Cardiac muscle cell (in vitro differentiated cells and primary cell): ENCODE measurements at places on chromosomes 6 and 20.
A peak's percentile ranks its signal among the peaks of the same experiment; 100 is the strongest.

GRCh38 chr6:66962082-66962481 lies 1255.1 kb upstream of the EYS start:
- no peak for DNase-seq

DNA sequence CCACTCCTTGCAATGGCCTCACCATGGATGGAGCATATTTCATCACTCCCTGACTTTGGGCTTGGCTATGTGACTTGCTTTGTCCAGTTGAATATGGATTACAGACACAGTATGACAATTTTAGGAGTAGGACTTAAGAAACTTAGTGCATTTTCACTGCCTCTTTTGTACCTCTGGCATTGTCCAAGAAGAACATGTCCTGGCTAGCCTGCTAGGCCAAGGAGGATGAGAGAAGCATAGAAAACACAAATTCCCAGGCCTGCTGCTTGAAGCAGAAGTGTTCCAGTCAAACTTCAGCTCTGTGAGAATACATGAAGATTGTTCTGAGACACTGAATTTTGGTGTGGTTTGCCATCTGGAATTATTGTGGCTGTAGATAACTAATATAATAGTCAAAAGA lies 3.1 kb upstream of the MCHR2 start:
- DNase-seq, result no peak

DNA sequence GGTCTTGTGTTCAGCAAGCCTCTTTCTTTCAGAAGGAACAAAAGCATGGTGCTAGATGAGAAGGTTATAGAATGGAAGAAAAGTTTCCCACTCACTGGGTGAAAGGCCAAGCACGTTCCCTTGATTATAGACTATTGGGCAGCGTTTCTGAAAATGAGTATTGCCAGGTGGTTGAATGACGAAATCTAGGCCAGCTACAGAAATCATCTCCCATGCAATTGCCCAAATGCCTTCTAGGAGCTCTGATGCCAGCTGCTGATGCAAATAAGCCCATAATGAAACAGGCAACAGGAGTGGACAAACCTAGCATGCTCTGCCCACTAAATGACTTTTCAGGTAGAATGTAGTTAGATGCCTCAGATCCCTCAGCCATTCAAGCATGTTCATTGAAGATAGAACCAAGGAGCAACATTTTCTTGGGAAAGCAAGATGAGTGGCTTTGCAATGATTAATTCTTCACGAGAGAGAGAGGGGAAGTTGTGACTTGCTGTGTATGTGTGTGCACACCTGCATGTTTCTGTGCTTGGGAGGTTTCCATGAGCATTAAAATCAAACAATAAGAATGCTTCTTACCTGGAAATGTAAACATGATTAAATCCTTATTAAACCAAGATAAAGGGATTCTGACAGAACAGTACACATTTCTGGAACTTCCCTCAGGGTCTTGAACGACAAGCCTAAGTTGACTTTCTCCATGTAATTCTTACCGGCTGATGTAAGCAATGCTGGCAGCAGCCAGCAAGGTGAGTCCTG lies 43.6 kb downstream of the ADTRP start:
- DNase-seq, result no peak

- DNase-seq, result no peak
These were observed 2.7 kb upstream of the ASXL1 start for GRCh38 chr20:32355417-32355841.

GRCh38 chr20:25044261-25044560 lies 13.7 kb downstream of the ACSS1 start:
- DNase-seq, result no peak

- no peak for DNase-seq
These were observed 10.6 kb downstream of the COL9A3 start for GRCh38 chr20:62827311-62828038.

DNA sequence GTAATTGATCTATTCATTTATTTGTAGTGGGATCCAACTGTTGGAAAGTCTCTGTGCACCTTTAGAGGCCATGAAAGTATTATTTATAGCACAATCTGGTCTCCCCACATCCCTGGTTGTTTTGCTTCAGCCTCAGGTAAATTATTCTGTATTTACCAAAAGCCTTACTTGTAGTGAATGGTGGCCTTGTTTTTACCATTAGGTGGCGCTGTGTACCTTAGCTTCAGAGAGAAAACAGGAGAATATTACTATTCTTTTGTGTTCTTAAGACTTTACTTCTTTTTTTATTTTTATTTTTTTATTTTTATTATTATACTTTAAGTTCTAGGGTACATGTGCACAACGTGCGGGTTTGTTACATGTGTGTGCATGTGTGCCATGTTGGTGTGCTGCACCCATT lies 23.7 kb downstream of the PEX7 start:
- peak; percentile 82 for DNase-seq

DNA sequence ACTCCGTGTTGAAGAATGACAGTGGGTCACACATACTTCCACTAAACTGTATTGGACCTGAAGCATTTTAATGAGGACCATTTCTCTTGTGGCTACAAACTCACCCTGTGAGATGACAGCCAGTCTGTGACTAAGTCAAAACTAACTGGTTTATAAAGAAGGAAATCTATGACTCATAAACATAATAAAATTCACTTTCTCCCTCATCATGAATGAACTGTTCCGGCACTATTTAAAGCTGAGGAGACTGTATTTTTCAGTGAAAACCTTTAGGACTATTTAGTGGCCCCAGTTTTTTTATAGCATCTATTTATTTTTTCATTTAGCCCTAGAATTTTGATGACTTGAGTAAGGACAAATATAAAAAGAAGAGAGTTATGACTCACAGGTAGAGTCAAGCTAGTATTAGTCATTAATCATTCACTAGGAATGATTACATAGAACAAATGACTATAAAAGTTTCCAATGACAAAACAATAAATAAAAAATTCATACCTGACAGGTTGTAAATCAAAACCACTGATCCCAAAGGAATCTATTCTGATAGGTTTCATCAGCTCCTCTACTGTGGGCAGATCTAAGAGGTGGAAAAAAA lies 34.2 kb downstream of the CEP162 start:
- no peak for DNase-seq
